ENCODE measurements at places on chromosomes 7 and 10.

GRCh38 chr7:96330193-96330592 is 8.3 kb upstream of the SLC25A13 start:
- no peak overlapping the region for H3K4me3 ChIP-seq
- H3K36me3 ChIP-seq, result no peaks in the 10 kb centered on the region

- H3K36me3 ChIP-seq, result no peaks in the 10 kb centered on the region
- no peak overlapping the region for H3K4me3 ChIP-seq
- no peak for DNase-seq
- H3K27ac ChIP-seq, result no peak overlapping the region
- no peaks in the 10 kb centered on the region for H3K27me3 ChIP-seq
- H3K4me1 ChIP-seq, result no peaks in the 10 kb centered on the region
These were observed 168.6 kb upstream of the CSTF2T start for GRCh38 chr10:51867956-51868355.

DNA sequence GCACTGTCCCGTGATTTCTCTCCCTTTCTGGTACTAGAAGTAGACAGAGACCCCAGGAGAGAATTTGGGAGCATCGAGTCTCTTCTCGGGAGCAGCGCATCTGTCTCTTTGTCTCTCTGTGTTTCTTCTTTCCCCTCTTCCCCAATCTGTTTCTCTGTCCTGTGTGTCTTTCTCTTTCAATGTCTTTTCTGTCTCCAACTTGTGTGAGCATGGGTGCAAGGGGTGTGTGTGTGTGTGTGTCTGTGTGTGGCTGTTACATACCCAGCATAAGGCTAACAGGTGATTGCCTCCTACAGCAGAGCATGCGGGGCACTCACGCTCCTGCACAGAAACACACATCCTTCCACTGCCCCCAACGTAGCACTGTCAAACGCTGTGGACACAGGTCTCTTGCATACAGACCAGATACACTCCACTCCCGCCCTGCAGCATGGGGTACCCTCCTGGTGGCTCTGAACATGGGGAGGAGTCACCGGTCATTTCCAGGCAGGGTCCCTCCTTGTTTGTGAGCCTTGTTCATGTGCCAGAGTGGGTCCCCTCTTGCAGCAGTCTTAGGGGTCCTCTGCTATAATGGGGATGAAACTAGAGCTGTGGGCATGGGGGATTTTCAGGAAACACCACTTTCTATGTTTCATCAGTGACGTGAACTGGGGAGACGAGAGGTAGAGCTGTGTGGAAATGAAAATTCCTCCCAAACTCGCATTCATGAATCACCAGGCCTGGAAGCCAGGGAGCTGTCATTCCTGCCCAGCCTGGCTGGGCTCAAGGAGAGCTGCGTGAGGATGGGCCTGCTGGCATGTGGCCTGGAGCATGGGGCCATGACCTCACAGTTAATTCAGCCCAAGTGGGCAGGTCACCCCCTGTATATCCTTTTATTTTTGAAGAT is 980 bp downstream of the ADAMTS14 start:
- peak overlapping the region; percentile 40 for H3K4me3 ChIP-seq
- no peaks in the 10 kb centered on the region for H3K4me1 ChIP-seq
- DNase-seq, result no peak

DNA sequence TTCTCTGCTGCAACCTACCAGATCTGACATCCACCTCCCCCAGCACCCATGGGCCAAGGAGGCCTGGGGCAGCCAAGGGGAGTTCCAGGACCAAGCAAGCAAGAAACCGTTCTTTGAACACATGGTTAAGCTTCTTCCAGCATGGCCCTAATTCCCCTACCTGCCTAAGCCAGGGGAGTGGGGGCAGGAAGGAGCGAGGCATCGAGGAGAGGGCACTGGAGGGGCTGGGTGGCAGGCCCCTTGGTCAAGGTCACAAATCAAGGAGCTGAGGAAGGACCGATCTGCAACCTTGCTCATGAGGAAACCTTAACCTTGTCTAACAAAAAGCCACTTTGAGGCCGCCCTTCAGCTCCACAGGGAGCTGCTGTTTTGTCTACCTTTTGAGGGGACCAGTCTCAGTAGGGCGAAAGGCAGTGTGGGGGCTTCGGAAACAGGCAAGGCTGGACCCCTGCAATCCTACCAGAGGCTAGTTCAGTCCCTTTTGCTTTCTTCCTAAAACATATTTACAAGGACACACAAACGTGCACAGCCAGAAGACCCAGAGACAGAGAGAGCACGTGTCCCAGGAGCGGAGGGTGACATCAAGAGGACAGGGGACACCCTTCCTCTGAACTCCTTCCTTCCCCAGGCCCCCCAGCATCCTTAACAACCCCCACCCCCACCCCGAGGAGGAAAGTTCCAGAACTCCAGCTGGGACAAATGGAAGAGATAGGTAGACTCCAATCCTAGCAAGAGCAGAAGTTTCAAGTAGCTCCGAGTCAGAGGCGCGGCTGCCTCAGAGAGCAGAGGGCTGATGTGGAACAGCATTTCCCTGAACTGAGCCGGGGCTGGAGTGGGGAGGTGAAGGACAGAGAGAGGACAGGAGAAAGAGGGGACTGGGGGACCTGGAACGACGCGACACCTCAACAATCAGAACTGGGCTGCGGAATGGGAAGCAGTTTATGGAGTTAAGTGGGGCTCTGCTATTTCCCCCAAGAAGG is 28.2 kb downstream of the SPOCK2 start:
- no peak for DNase-seq
- no peaks in the 10 kb centered on the region for H3K4me1 ChIP-seq
- H3K27ac ChIP-seq, result no peak overlapping the region
- H3K36me3 ChIP-seq, result no peaks in the 10 kb centered on the region
- H3K4me3 ChIP-seq, result no peak overlapping the region

- H3K27me3 ChIP-seq, result no peaks in the 10 kb centered on the region
- H3K36me3 ChIP-seq, result no peaks in the 10 kb centered on the region
- H3K4me3 ChIP-seq, result no peak overlapping the region
- H3K27ac ChIP-seq, result no peak overlapping the region
- H3K4me1 ChIP-seq, result no peaks in the 10 kb centered on the region
These were observed 15.8 kb downstream of the DPY19L1 start for GRCh38 chr7:35021445-35021844.

DNA sequence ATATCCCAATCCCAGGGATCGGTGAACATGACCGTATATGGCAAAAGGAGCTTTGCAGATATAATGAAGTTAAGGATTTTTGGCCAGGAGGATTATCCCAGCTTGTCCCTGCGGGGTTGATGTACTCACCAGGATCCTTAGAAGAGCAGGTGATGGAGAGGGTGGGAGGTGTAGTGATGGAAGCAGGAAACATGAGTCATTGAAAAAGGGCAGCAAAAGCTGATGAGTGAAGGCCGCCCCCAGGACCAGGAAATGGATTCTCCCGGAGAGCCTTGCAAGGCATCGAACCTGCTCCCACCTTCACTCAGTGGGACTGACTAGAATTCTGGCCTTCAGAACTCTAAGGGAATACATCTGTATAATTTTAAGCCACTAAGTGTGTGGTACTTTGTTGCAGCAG is 5.2 kb upstream of the NUPR2 start:
- no peak for DNase-seq
- H3K4me3 ChIP-seq, result no peak overlapping the region
- H3K4me1 ChIP-seq, result no peaks in the 10 kb centered on the region
- H3K36me3 ChIP-seq, result no peaks in the 10 kb centered on the region
- H3K27me3 ChIP-seq, result no peaks in the 10 kb centered on the region

GRCh38 chr7:37098762-37099161 is 349.9 kb downstream of the ELMO1 start:
- no peak for DNase-seq
- H3K4me1 ChIP-seq, result no peaks in the 10 kb centered on the region
- H3K27me3 ChIP-seq, result no peaks in the 10 kb centered on the region
- no peak overlapping the region for H3K27ac ChIP-seq
- no peaks in the 10 kb centered on the region for H3K36me3 ChIP-seq

DNA sequence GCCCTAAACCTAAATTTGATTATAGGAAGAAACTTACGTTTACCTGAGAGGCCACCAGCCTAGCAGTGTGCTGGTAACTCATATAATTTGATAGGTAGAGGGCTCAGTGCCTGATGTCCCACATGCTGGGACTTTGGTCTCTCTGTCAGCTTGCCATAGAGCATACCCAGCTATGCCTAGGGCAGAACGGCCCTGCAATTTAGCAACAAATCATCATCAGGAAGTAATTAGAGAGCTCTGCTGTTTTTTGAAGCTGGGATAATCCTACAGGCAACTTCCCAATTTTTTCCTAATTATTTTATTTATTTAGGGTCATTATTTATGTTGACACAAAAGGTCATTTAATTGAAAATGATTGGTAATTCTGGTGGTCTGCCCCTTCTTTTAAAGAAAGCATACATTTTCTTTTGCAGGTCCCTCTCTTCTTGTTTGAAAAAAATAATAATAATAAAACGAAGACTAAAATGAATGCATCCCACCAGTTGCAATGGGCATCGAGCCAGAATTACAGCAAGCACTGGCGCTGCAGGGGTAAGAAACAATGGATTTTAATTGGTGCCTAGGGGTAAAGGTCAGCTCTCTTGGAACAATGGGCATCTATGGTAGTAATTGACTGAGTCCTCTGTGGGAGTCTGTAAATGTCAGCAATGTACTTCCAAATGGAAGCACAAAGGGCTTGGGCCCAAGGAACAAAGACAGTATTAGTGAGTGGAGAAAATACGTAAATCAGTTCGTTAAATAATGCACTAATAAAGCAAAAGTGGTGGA is 348.0 kb downstream of the SORCS1 start:
- H3K4me1 ChIP-seq, result no peaks in the 10 kb centered on the region
- no peak overlapping the region for H3K4me3 ChIP-seq
- no peaks in the 10 kb centered on the region for H3K36me3 ChIP-seq
- no peak overlapping the region for H3K27ac ChIP-seq
- no peak for DNase-seq

DNA sequence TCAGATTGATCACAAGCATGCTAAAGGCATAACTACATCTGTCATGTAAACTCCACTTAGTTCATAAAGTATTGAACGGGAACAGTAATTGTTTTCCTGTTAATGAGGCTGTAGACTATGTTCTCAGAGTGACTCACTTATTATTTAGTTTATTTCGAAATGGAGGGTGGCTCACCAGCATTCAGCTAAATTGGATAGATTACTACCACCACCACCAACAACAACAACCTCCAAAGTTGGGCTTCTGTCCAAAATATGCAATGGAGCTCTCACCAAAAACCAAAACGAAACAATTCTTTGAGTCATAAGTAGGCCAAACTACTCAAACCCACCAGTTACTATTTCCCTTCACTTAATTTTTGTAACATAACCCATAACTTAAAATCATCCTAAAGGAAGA is 127.9 kb upstream of the NRBF2 start:
- no peak for DNase-seq
- H3K36me3 ChIP-seq, result no peaks in the 10 kb centered on the region
- no peak overlapping the region for H3K27ac ChIP-seq
- no peak overlapping the region for H3K4me3 ChIP-seq

- DNase-seq, result no peak
- H3K4me1 ChIP-seq, result no peaks in the 10 kb centered on the region
- H3K4me3 ChIP-seq, result no peak overlapping the region
- H3K27ac ChIP-seq, result no peak overlapping the region
- H3K36me3 ChIP-seq, result no peaks in the 10 kb centered on the region
These were observed 6.1 kb downstream of the EPHB6 start for GRCh38 chr7:142860968-142861367.

DNA sequence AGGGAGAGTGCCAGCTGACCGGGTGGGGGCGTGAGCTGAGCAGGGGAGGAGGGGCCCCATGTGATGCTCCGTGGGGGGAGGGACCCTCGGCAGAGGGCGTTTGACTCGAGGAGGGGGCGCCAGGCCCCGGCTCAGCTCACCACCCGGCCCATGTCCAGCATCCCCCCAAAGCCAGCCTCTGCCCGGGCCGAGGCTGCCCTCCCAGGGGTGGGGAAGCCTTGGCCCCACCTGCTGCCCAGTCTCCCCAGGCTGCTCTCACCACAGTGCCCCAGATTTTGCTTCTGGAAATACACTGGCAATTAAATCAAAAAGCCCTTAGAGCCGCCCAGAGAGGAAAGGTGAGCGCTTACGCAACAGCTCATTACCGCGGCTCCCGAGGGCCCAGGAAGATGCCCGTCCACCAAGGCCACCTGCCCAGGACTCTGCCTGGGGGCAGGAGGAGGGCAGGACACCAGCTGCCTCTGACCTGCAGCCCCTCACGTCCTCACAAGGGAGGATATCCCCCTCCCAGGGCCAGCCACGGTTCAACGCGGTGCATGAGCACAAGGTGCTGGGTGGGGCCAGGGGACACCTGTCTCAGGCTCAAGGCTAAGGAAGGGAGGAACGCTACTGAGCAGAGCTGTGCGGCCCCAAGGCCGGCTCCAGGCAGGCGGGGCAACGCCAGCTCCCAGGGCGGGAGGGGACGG is 70.0 kb upstream of the INPP5A start:
- peak overlapping the region; percentile 32 for H3K27ac ChIP-seq
- no peaks in the 10 kb centered on the region for H3K36me3 ChIP-seq

DNA sequence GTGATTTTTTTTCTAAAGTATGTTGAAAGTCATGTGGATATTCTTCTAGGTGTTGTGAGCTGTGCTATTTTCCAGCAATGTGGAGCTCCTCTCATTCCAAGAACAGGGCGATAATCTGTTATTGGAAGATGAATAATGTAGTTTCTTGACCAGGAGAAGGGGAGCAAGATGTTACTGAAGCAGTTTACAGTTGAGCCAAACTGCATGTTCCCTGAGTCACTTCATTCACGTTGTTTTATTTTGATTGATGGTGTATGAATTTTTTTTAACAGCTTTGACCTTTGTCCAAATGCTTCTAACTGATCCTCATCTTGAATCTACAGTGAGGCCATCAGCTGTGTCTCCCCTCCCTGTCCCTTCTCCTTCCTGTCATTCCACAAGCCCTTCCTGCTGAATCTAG is 277.1 kb upstream of the KLF6 start:
- no peaks in the 10 kb centered on the region for H3K36me3 ChIP-seq
- H3K27me3 ChIP-seq, result no peaks in the 10 kb centered on the region
- no peak for DNase-seq
- peak overlapping the region; percentile 17 for H3K27ac ChIP-seq
- H3K4me3 ChIP-seq, result no peak overlapping the region

DNA sequence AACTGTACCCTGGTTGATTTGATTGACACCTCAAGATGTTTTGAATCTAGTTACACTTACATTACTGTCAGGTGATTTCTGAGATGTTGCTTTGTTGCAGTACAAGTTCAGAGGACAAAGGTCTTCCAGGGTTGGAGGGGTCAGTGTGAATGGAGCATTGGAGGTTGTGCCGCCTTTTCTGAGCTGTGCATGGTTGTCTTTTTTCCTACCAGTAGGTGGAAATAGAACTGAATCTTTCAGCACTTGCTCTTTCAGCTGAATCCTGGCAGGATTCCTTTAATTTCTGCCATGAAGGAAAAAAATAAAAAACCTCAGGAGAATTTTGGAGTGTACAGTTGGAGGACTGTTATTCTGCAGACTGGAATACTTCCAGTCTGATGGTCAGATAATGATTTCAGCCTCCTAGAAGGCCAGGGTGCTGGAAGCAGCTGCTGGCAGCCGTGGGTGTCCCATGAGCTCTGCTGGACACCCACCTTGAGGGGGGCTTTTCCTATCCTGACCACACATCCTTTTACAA is 82.7 kb downstream of the PLCE1 start:
- H3K27ac ChIP-seq, result no peak overlapping the region
- no peaks in the 10 kb centered on the region for H3K4me1 ChIP-seq
- no peaks in the 10 kb centered on the region for H3K27me3 ChIP-seq
- H3K4me3 ChIP-seq, result no peak overlapping the region

DNA sequence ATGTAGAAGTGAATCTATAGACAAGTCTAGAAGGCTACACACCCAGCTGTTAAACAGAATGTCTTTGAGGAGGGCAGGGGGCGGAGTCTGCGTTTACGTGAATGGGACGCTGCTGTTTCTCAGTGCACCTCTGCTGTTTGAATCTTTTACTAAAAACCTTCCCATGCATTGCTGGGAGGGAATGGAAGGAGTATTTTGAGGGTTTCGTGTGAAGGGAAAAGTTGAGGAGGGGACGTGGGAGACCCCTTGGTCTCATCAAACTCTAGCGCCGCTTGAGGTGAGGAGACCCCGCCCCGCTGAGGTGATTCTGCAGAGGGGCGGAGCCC is 492 bp upstream of the VCL start:
- no peak for DNase-seq
- H3K27me3 ChIP-seq, result no peaks in the 10 kb centered on the region
- H3K4me3 ChIP-seq, result peak overlapping the region; percentile 90
- H3K27ac ChIP-seq, result peak overlapping the region; percentile 95
- H3K4me1 ChIP-seq, result no peaks in the 10 kb centered on the region

Measured in breast epithelium (tissue), 4 donors.